ENCODE measurements at places on chromosomes 1 and 21. TPM values are rescaled to one million over a fixed set of nuclear protein-coding genes. Genes with fewer than 3 reads are reported as not detected.

The PDIK1L gene
- 4.8 TPM for total RNA-seq

The TCHHL1 gene
- total RNA-seq: not detected

The GJA5 gene
- total RNA-seq: 1.2 TPM

The CR1L gene
- total RNA-seq: not detected

The FNDC5 gene
- 0.23 TPM for total RNA-seq

The RAB7B gene
- total RNA-seq: 4.6 TPM

The EDARADD gene
- 1.2 TPM for total RNA-seq

The NCSTN gene
- 76.8 TPM for total RNA-seq

The HSD3B2 gene
- total RNA-seq: not detected

The CFHR1 gene
- total RNA-seq: 0.58 TPM

The LRRC7 gene
- total RNA-seq: 0.19 TPM

The NT5C1A gene
- 0.34 TPM for total RNA-seq

The CORT gene
- 0.64 TPM for total RNA-seq

The FOXO6 gene
- total RNA-seq: 0.45 TPM

The SLC1A7 gene
- 0.19 TPM for total RNA-seq

The CAPN8 gene
- not detected for total RNA-seq

The HCRTR1 gene
- total RNA-seq: not detected

The GBP5 gene
- total RNA-seq: not detected

The BMP8B gene
- total RNA-seq: 10.9 TPM

The SETD4 gene
- total RNA-seq: 9.6 TPM

The IFNLR1 gene
- total RNA-seq: 2.2 TPM

The S100A14 gene
- total RNA-seq: 1.8 TPM

The KIAA1614 gene
- total RNA-seq: 0.15 TPM
